ENCODE measurements at places on chromosomes 1 and 21.

GRCh38 chr1:112769611-112770010 lies 54.5 kb upstream of the PPM1J start:
- no peak for DNase-seq

GRCh38 chr1:27741121-27741520 lies 15.4 kb downstream of the FAM76A start:
- DNase-seq, result no peak

GRCh38 chr1:24111996-24112779 lies at the start of gene MYOM3:
TSS of gene MYOM3 (minus strand) at chr1:24112135. CDS start at chr1:24108636, 3,499 bp downstream.
- no peak for DNase-seq

DNA sequence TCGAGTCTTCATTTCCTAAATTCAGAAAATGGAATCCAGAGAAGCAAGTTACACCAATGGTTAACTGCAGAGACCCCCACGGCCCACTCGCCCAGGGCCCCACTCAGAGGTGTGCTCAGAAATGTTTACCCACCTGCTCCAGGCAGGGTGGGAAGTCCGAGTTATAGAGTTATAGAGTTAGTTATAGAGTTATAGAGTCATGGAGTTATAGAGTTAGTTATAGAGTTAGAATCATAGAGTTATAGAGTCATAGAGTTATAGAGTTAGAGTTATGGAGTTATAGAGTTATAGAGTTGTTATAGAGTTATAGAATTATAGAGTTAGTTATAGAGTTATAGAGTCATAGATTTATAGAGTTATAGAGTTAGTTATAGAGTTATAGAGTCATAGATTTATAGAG lies 31.7 kb downstream of the UBASH3A start:
- no peak for DNase-seq

GRCh38 chr1:58583496-58583895 lies 6.4 kb upstream of the TACSTD2 start:
- DNase-seq, result no peak

DNA sequence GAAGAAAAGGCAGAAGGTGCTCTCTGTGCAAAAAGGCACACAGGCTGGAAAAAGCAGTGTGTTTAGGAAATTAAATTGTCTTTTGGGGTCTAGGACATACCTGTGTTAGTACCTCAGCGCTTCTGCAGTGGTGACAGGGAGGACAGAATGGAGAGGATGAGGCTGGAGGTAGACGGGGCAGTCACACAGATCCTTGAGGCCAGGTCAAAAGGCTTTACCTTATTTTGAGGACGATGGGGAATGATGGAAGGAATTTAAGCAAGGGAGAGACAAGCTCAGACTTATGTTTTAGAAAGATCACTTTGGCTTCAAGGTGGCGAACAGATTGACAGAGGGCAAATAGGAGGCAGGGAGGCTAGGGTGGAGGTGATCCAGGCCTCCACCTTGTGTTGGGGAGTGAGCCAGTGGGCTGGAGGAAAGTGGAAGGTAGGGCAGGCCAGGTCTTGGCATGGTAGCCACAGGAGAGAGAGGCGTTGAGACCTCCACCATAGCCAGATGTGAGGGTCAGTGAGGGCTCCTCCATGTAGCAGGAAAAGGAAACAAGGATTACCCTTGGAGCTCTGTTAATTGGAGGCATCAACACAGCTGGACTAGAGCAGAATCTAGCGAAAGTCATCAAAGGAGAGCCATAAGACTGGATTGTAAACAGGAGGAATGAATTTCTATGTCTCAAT lies 4.2 kb downstream of the CYP4B1 start:
- DNase-seq, result no peak

GRCh38 chr21:34606051-34606450 lies 8.9 kb downstream of the RCAN1 start:
- no peak for DNase-seq

DNA sequence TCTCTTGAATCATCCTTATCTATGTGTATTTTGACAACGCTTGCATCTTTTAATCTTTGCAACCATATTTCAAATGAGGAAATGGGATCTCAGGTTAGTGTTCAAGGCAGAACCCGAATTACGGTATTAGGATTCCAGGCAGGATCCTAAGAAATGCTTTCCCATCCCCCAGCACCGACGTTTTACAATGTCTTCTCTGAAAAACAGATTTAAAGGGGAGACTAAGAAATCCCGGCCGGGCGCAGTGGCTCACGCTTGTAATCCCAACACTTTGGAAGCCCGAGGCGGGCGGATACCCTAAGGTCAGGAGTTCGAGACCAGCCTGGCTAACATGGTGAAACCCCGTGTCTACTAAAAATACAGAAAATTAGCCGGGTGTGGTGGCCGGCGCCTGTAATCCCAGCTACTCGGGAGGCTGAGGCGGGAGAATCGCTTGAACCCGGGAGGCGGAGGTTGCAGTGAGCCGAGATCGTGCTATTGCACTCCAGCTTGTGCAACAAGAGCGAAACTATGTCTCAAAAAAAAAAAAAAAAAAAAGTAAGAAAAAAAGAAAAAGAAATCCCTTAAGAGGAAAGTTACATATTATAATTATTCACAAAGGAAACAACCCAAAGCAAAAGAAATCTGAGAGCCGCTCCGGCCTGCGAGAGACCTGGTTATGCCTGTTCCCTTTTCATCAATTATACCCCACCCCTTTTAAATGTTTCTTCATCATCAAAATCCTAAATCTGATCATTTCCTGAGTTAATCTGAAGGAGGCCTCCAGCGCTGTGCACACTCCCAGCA lies 801 bp upstream of the GORAB start:
- no peak for DNase-seq

DNA sequence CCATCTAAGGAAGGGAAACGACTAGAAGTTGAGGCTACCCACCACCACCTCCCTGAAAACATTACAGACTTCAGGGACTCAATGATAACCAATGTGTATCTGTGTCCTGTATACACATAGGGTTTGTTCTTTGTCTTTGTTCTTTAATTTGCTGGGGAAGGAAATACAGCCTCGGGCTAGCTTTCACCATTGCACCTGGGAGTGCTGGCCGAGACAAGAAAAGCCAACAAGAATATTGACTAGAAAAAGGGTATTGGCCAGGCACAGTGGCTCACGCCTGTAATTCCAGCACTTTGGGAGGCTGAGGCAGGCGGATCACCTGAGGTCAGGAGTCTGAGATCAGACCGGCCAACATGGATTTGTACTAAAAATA lies 50.4 kb downstream of the MDM4 start:
- no peak for DNase-seq
